ENCODE measurements at places on chromosomes 7 and 10.
A peak's percentile ranks its signal among the peaks of the same experiment; 100 is the strongest.

GRCh38 chr10:110475722-110476515 is 21.8 kb upstream of the DUSP5 start:
- DNase-seq, result no peak

- DNase-seq, result no peak
Measured at GRCh38 chr7:106610996-106611886, 49.7 kb downstream of the CCDC71L start.

DNA sequence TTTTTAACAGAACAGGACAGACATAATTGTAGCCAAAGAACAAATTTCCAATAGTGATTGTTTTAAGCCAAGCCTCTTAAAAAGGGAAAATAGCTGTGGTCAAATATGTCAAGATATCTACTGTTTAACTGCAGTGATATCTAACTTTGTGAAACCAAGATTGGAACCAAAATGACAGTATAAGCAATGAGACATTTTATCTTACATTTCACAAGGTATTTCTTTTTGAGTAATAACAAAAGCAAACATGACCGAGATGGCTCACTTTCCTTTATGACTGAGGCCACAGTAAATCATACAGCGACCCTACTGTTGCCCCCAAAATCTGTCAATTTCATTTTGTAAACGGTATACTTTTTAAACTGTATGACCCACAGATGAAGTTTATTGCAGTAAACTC is 215.8 kb downstream of the MLLT10 start:
- no peak for DNase-seq

DNA sequence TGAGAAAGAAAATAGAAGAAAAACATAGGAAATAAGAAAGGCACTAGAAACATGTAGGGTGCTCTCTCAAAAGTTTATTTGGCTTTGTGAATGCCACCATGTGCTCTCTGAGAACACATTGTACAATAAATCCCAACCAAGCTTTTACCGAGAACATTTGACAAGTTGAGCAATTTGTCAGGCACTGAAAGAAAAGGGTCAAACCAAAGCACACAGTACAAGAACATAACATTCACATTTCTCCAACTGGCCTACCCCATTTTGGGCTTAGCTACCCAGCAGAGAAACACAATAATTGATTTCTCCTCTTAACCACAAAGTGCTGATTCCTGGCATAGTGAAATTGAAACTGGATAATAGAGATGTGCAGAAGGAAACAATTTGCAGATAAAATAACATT is 69.2 kb upstream of the SLC39A12 start:
- DNase-seq, result no peak

GRCh38 chr10:124332426-124332825 is 86.3 kb downstream of the OAT start:
- DNase-seq, result no peak

DNA sequence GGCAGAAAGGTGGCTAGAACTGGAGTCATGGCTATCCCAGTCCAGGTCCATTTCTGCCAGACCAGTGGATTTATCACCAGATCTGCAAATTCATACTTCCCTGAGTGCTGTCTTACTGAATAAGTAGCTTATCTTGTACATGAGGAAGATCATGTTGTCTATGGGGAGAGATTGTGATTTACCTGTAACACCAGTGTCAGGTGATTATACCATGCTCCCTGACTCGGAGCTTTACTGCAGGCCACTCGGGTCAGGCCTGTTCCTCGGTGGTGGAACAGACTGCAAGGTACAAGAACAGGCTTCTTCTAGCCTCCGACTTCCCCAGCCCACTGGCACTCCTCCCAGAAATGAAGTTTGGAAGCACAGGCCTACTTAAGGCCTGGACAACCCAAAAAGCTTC is 42.6 kb upstream of the DLG5 start:
- DNase-seq, result no peak

DNA sequence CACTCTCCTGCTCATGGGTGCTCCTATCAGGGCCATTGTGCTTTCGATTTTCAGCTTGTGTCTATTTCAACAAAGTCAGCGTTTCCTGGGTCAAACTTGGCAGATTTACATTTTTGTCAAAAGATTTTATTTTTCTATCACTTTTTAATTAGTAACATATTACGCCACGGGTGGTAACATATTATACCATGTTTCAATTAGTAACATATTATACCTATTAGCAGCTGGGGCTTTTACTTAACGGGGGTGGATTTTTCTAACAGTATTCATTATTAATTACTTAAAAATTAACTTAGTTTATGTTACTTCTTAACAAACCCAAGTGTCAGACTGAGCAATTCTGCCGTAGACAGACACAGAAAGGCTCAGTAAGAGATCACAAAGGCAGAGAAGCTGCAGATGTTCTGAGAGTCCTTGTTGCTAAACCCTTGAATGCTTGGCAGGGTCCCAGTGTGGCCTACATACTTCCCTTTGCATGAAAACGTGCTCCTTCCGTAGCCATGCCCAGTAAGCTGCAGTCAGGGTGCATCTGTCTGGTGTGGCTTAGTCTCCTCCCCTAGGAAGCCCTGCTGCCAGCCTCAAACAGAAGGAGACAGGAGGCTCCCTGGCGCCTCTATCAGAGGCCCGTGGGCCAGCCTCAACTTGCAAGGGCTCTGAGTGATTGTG is 263.1 kb upstream of the CXCL12 start:
- DNase-seq, result no peak

DNA sequence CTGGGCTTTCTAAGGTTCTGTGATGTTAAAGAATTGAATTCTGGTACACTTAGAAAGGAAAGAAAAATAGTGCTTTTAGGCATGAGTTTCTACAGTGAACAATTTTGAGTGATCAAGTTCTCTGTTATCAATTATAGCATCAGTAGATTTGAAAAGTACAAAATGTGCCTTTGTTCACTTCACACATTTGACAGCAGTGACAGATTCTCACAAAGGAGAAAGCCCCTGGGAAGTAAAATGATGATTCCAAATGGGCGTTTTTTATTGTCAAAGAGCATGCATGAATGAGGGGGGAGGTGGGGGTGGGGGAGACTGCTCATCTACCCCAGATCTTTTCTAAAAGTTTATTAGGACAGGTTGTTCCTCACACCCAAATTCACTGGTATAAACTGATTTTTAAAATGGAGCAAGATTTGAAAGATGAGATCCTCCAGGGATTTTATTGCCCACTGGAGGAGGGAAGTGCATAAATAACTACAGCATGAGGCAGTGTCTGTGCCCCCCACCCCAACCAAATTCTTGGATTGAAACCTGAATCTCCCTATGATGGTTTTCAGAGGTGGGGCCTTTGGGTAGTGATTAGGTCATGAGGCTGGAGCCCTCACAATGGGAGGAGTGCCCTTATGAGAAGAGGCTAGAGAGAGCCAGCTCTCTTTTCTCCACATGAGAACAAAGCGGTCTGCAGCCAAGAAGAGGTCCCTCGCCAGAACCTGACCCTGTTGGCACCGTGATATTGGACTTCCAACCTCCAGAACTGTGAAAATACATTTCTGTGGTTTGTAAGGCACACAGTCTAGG is 79.5 kb downstream of the AOAH start:
- no peak for DNase-seq

- no peak for DNase-seq
Measured at GRCh38 chr7:142696456-142697179, 52.7 kb upstream of the PRSS1 start.

DNA sequence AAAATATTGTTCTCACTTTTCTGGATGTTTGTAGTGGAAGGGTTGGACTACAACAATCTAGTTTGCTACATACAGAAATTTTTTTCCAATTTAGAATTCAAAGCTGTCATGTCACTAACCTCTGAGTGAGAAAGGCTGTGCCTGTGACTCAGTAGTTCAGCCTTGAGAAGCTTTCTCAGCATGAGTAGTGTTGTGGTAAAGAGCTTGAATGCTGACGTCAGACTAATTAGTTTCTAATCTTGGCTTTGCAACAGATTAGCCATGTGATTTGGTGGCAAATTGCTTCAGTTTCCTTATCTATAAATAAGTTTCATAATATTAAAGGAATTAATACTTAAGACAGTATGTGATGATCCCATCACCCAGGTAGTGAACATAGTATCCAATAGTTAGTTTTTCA is 83.8 kb downstream of the ABCA13 start:
- peak; percentile 21 for DNase-seq

GRCh38 chr10:75645704-75646103 is 214.3 kb downstream of the LRMDA start:
- no peak for DNase-seq
